ENCODE measurements at places on chromosomes 5 and 9.

DNA sequence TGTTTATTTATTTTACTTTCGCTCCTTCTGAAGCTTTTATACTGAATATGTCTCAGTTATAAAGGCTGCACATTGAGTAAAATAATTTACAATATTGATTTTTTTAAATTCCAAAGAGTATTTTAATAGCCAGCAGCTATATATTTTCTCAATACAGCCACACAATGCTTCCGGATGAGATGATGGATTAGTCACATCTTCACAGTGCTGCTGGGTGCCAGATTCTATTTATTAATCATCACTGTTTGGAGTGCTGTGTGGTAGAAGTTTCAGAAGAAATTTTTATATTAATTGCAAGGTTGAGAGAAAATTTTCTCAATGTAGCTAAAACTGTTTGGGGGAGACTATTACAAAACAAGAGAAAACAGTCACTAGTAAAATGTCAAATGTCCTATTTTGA, 989.8 kb downstream of the TLE4 start:
- no peak for DNase-seq

DNA sequence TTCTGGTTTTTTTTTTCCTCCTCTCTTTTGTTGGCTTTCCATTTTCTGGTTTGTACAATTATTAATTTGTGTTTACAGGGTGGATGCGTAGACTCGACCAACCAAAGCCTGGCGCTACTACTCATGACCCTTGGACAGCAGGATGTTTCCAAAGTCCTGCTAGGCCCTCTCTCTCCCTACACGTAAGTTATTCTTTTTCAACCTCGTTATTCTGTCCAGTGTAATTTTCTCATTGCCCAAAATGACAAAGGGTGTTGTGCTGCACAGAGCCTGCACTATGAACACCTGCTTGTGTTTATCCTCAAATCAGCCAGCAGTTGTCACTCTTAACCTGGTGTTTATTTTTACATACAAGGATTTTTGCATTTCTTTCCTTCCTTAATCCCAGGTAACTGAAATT, 56.6 kb downstream of the RCL1 start:
- no peak for DNase-seq

- no peak for DNase-seq
These were observed 822 bp downstream of the RASEF start for GRCh38 chr9:83061990-83062650.

- DNase-seq = no peak
These were observed 56.9 kb upstream of the ASS1 start for GRCh38 chr9:130387905-130388304.

- DNase-seq = no peak
These were observed 38.4 kb upstream of the HAND1 start for GRCh38 chr5:154516475-154516874.

GRCh38 chr9:28922891-28923290, 1349.6 kb upstream of the C9orf72 start:
- DNase-seq = no peak

DNA sequence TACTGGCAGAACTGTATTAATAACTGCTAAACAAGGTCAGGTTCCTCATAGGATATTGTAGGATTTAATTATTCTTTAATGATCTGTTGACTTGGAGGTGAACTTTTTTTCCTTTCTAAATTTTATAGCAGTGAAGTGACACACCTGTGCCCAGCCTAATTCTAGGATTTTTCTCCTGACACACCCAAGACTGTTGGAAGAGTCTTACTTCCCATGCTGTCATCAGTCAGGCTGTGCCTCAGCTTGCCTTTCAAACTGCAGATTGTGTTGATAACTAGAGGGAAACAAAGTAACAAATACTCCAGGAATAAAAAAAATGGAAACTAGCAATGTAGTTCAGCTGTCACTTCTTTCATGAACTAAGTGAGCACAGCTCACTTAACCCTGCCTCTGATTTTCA, 22.0 kb downstream of the OTULIN start:
- DNase-seq = no peak

GRCh38 chr5:109704282-109704952, 14.7 kb downstream of the MAN2A1 start:
- DNase-seq = no peak

DNA sequence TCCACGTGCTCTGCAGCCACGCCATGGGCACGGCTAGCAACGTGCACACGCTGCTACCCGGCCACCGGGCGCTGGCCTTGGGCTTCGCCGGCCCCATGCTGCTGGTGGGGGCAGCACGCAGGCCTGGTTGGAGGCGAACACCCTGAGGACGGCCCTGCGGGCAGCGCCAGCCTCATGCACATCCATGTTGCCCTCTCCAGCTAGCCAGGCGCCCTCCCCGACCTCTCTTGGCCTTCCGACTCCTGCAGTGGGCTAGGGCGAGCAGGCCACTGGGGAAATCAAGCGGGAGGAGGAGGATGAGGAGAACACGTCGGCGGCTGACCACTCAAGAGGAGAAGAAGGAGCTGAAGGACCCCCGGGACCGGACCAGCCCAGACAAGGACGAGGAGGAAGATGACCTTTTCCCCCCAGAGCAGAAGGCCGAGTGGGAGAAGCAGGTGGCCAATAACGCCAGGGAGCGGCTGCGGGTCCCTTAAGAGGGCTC, 73.3 kb downstream of the INSL6 start:
- DNase-seq = no peak

DNA sequence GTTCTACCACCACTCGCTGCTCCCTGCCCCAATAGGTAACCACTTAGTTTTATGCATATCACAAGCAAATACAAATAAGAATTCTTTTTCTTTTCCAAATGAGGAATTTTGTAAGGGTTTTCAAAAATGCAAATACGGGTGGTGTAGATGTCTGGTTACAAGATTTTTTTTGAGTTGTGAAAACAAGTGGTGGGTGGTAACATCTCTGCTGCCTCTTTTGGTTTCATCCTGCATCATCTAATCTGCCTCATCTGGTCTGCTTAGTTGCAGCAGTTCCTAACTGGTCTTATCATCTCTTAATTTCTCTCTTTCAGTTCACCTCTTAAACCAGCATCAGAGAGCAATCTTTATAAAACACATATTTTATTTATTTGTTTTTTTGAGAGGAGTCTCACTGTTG, 5.3 kb downstream of the NFX1 start:
- DNase-seq = no peak

GRCh38 chr5:129384736-129385135, 75.4 kb upstream of the ADAMTS19 start:
- no peak for DNase-seq

DNA sequence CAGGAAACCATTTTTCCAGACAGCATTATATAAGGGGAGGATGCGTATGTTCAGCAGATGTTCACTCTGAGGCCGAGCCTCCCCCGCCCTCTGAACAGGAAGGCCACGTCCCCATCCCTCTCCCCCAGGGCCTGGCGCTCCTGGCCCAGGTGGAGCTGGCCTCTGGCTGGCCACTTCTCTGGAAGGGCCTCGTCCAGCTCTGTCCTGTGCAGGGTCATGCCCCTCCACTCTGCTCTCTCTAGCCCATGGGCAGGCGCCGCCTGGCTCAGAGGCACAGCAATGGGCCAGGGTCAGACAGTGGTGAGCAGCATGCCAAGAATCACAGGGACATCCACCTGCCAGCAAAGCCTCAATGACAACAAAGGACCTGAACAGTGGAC, 34.2 kb downstream of the ADAMTS2 start:
- no peak for DNase-seq

DNA sequence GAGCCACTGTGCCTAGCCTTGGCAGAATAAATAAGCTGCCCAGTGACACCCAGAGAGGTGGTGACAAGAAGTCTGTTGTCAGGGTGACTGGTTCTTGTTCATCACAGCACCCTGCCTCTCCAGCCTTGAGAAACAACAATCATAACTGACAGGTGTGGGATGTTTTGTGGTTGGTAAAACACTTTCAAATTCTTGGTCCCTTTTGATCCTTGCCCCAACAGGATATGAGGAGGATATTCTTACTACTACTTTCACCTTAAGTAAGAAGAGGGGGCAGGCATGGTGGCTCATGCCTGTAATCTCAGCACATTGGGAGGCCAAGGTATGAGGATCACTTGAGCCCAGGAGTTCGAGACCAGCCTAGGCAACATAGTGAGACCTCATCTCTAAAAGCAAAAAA, 14.2 kb upstream of the FRRS1L start:
- peak; percentile 22 for DNase-seq

- DNase-seq = no peak
These were observed 11.0 kb downstream of the SPATA9 start for GRCh38 chr5:95671826-95672225.

GRCh38 chr5:149697001-149697400, 33.1 kb upstream of the PPARGC1B start:
- no peak for DNase-seq
